ENCODE measurements at places on chromosomes 2 and 18.

DNA sequence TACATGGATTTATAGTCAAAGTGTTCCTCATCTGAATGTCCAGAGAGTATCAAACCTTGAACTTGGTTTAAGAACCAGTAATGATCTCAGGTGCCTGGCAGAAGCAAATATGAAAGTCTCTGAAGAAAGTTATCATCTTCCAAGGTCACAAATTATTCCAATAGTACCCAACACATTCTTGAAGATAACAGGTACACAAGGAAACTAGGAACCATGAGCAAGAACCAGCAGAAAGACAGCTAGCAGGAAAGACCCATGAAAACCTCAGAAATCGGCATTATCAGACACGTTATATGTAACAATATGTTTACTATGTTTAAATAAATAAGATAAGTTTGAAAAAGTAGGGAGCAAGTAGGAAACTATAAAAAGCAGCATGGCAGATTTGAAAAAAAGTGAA lies 5.9 kb upstream of the PRKAG3 start:
- no peak for DNase-seq

DNA sequence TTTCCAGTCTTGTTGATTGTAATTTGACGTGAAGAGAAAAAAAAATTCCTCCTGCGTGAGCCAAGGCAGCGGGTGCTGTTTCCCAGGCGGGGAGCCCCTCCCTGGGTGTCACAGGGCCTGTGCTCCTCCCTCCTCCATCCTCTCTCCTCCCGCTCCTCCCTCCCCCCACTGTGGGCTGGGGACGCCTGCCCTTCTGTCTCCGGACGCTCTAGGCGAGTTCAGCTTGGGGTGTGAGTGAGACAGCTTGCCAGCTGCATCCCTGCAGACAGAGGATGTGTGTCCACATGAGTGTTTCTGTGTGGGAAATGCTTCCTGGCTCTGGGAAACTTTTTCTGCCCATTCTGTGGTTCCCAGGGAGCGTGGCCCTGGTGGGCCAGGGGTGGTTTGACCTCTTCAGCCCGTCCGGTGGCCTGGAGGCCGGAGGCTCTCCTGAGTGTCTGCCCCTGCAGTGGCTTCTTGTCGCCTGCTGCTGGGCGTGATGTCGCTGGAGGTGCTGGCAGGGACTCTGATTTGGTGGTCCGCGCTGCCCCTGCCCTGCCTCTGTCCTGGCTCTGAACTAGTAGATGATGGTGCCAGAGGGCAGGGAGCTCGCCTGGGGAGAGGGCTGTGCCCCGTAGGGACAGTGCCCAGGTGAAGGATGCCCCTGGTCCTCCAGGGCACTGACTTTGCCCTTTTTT lies 96.4 kb downstream of the USP40 start:
- no peak for DNase-seq

DNA sequence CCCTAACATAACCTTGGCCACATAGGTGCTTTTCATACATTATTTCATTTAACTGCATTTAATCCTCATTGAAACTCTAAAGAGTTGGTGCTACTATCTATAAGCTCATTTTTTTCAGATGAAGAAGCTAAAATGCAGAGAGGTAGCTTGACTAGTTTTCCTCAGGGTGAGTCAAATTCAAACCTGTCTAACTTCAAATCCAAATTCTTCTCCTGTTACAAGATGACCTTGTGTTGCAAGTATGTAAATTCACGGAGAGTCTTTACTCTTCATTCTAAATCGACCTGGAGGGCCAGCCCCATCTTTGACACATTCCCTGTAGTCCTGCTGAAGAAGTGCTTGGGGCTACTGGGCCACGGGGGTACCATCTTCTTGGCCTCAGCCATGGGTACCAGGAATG lies 8.2 kb upstream of the SETBP1 start:
- no peak for DNase-seq

GRCh38 chr2:60512641-60513040 lies 40.8 kb downstream of the BCL11A start:
- no peak for DNase-seq

- DNase-seq: peak; percentile 7
Observed at GRCh38 chr18:57833441-57834101, 30.5 kb upstream of the ATP8B1 start.

GRCh38 chr18:69414184-69414583 lies 13.5 kb downstream of the DOK6 start:
- DNase-seq: no peak

GRCh38 chr2:159497847-159498246 lies 118.5 kb downstream of the BAZ2B start:
- DNase-seq: no peak

- DNase-seq: no peak
Observed at GRCh38 chr2:219886615-219887014, 259.2 kb downstream of the SLC4A3 start.

- DNase-seq: no peak
Observed at GRCh38 chr2:64317707-64318475, 136.1 kb upstream of the LGALSL start.

DNA sequence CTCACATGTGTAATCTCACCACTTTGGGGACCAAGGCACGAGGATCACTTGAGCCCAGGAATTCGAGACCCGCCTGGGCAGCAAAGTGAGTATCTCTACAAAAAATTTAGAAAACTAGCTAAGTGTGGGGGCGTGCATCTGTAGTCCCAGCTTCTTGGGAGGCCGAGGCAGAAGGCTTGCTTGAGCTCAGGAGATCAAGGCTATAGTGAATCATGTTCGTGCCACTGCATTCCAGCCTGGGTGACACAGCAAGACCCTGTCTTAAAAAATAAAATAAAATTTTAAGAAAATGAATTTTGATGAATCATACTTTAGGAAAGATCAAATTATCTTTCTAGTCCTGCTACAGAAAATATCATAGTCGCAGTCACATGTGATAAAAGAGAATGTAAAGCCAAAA lies 46.9 kb downstream of the CABYR start:
- DNase-seq: no peak

DNA sequence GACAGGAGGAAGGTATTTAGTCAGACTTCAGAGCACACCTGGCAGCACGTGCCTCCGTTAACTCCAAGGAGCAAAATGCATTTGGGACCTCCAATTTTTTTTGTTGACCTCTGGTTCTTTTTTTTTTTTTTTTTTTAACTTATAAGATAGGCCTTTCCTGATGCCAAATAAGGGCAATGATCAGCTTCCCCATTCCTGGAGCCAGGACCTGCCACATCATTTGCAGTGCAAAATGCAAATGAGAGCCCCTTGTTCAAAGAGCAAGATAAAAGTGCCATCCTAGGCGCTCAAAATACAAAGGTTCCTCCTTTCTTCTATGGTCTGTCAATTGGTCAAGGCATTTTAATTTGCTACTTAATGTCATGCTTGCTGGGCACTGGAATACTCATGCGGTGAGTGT lies 133.2 kb upstream of the REV1 start:
- no peak for DNase-seq

DNA sequence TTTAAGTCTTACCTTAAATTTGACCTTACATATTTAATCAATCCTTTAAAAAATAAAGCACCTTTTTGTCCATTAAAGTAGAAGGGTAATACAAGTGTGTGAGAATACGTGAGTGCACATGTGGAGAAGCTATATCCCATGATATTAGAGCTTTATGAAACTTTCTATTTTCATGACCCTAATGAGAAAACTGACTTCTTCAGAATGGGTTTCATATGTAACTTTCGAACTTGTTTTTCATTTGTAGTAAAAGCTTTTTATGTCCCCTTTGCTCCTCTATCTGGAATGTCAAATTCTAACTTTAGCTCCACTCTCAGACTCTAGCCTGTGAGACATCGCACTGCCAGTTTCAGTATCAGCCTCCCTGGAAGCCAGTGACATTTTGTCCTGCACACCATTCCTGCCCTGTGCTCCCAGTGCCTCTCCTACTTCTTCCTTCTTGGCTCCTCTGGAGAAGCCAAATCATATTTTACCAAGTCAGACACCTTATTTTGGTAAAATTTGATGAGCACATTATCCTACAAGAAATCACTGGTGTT lies 42.0 kb downstream of the MAPRE2 start:
- no peak for DNase-seq

DNA sequence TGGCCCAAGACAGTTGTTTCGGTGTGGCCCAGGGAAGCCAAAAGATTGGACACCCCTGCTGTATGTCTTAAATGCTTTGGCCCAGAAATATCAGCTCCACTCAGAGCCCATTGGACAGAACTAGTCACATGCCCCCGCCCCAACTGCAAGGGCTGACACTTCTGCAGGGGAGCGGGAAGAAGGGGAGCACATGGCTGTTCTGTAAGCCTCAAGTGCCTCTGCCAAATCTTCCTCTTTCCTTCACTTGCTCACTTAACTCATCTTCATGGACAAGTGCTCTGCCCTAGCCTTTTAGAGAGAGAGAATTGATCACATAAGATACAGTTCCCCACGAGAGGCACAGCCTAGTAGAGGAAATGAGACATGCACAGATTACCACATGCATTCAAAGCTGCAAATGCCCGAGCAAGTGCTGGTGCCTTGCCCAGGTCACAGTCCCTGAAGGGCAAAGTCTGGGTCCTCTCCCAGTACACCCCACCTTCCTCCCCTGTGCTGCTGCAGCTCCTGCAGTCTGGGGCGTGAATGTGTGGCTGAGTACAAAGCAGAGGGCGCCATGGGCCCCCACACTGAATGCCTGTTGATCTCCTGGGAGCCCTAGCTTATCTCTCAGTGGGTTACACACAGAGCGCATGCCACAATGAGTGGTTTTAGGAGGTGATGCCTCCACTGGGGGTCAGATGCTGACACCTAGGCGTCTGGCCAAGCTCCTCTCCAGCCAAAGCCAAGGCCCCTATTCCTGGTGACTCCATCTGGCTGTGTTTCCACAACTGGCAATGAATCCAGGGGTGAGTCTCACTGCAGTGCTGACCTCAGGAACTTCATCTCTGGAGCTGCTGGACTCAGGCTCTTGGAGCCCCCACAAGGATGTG lies 135.3 kb downstream of the CTIF start:
- no peak for DNase-seq

- DNase-seq: no peak
Observed at GRCh38 chr2:109333414-109334210, 204.6 kb downstream of the SH3RF3 start.

- no peak for DNase-seq
Observed at GRCh38 chr2:190701586-190701985, 52.7 kb downstream of the NAB1 start.

GRCh38 chr2:175855236-175855635 lies 146.8 kb downstream of the LNPK start:
- no peak for DNase-seq

DNA sequence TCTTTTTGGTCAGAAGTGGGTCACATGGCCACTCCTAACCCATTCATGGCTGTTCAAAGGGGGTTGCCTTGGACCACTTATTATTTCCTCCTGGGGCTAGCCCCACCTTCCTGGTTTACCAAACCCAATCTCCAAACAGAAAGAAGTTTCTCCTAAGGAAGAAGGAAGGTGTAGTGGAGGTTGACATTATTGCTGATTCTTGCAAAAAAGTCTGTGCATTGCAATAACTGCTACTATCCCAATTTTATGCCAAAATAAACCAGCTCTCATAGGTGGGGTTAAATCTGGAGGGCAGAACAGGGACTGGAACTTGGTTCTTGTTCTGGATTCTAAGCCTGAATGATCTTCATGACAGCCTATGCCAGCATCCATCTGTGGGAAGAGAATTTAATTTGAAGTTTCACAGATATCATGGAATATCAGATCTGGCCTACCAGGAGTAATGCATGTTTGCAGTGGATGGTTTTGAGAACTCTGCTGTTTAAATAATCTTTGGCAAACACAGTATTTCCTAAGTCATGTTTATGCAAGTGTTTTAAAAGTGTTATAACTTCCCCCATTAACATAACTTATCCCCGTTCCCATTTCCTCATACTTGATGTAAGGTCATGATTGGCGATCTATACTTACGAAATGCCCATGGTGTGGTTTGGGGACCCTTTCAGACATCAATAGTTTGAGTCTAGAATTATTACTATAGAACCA lies 11.9 kb downstream of the ANXA4 start:
- DNase-seq: no peak

DNA sequence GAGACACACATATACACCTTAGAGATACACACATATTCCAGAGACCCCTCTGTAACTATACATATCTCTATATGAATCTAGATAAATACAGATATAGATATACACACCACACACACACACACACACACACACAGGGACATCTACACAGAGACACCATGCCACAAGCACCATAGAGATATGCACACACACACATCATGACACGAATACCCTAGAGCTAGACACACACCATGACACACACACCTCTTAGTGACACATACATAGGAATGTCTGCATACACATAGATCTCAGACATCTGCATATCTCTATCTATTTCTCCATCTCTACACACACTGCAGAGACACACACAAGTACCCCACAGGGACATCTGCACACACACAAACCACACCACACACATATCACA lies 270.0 kb downstream of the CYRIA start:
- no peak for DNase-seq

GRCh38 chr2:240507778-240508251 lies 50.0 kb downstream of the ANKMY1 start:
- DNase-seq: no peak

DNA sequence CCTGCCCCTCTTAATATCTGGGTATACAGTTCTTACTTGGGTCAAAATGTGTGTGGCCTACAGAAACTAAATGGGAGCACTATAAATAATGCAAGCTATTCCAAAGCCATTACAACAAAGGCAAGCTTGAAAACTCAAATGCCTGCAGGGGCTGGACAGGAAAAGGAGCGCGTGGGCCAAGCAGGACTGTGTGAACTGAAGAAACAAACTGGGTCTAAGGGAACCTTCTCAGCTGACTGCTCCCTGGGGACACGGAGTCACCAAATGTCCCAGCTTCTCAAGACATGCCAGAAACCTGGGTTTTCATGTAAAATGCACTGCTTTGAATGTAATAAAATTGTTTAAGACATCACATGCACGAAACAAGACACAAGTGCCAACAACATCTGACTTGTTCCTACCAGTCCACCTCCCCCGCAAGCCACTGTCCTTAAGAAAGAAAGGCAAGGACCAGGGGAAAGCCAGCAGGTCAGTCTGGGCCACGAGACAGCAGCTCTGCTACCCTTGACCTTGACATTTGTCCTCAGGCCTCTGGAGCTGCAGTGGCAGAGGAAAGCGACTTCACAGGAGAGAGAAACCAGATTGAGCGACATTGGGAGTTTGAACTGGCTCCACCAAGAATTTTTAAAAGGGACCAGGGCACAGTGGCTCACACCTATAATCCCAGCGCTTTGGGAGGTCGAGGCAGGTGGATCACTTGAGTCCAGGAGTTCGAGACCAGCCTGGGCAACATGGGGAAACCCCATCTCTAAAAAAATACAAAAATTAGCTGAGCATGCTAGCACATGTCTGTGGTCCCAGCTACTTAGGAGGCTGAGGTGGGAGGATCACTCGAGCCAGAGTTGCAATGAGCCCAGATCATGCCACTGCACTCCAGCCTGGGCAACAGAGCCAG lies 89.7 kb upstream of the SH3BP4 start:
- no peak for DNase-seq

DNA sequence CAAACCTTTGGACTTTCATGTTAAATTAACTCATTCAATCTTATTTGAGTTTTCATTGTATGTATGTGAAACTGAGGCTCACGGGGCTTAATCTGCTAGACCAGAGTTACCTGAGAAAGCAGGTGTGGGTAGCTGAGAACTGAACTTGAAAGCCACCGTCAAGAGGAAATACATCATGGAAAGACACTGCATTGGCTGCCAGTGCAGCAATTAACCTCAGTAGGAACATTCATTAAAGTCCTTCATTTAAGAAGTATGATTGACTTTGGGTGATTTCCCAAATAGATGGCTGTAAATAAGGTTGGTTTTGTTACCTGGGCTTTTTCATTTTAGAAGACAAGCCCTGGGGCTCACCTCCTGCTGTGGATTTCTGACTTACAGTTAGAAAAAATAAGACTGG lies 36.5 kb upstream of the MGAT5 start:
- no peak for DNase-seq

GRCh38 chr2:228344531-228344930 lies 163.0 kb upstream of the SPHKAP start:
- no peak for DNase-seq
